Subcutaneous adipose tissue (tissue), 4 donors: ENCODE measurements at places on chromosomes 12 and 14. TPM values are rescaled to one million over a fixed set of nuclear protein-coding genes. Genes with fewer than 3 reads are reported as not detected.

The MSRB3 gene
- 51.2 TPM for total RNA-seq

The RPGRIP1 gene
- total RNA-seq: 0.68 TPM

The EML1 gene
- 27.2 TPM for total RNA-seq

The PRB3 gene
- not detected for total RNA-seq

The LUM gene
- 39.9 TPM for total RNA-seq

The GSG1 gene
- not detected for total RNA-seq

The BEGAIN gene
- total RNA-seq: 1.8 TPM

The CYP46A1 gene
- total RNA-seq: 0.82 TPM

The ZNF385A gene
- 8.8 TPM for total RNA-seq

The FAM90A1 gene
- total RNA-seq: not detected

The SLCO1B1 gene
- not detected for total RNA-seq

The TCL1B gene
- not detected for total RNA-seq

The KCNC2 gene
- total RNA-seq: not detected

The ITGA5 gene
- 150 TPM for total RNA-seq

The FAM177A1 gene
- total RNA-seq: 23.3 TPM

The GDF3 gene
- not detected for total RNA-seq

The MGAT4C gene
- not detected for total RNA-seq

The ACSS3 gene
- total RNA-seq: 123 TPM

The TPH2 gene
- total RNA-seq: not detected

The DBX2 gene
- total RNA-seq: not detected

The GLIPR1L1 gene
- not detected for total RNA-seq

The LRRC10 gene
- not detected for total RNA-seq

The FBRSL1 gene
- total RNA-seq: 4.7 TPM

The HOTAIR gene
- 3.4 TPM for total RNA-seq

The CMA1 gene
- 0.98 TPM for total RNA-seq

The PPFIA2 gene
- total RNA-seq: 2.8 TPM

The BCL2L14 gene
- not detected for total RNA-seq

The TSPAN8 gene
- total RNA-seq: 4.7 TPM

The MDGA2 gene
- total RNA-seq: not detected

The LRRIQ1 gene
- total RNA-seq: 0.44 TPM

The PRICKLE1 gene
- 5.3 TPM for total RNA-seq

The TMTC1 gene
- total RNA-seq: 70.7 TPM

The IAPP gene
- total RNA-seq: not detected

The ARG2 gene
- total RNA-seq: 3.9 TPM

The DAO gene
- total RNA-seq: not detected
